CD4-positive, alpha-beta T cell (primary cell): ENCODE measurements at places on chromosomes 1 and 21.
A peak's percentile ranks its signal among the peaks of the same experiment; 100 is the strongest.

DNA sequence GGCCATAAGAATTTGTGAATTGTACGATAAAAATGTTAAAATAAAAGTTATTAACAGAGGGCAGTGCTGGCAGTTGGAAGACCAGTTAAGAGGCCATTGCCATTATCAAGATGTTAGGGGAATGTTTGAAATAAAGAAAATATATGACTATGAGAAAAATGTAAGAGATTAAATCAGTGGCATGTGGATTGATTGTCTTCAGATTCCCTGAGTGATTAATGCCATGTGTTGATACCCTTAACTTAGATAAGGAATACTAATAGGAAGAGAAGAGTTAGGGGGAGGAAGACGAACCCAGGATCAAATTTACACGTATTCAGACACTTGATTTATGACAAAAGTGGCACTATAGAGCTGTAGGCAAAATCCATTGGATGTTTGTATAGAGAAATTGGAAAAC lies 155.8 kb downstream of the PIK3R3 start:
- no peak for DNase-seq

DNA sequence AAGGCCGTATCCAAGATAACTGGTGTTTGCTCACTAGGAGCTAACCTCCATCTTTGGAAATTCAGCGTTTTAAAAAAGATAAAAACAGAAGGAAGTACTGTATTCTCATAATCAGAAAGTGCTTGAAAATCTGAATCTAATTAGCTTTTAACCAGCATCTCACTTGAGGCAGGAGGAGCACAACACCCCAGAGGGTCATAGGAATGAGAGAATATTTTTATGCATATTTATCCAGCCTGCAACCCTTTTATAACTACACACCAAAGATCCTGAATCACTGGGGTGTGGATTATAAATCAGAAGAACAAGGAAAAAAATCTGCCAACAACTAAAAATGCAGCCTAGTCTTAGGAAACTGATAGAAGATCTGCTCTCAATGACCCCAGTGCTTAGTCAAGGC lies 68.0 kb upstream of the PTCH2 start:
- no peak for DNase-seq

GRCh38 chr1:203649551-203649998 lies 22.9 kb downstream of the ATP2B4 start:
- no peak for DNase-seq

DNA sequence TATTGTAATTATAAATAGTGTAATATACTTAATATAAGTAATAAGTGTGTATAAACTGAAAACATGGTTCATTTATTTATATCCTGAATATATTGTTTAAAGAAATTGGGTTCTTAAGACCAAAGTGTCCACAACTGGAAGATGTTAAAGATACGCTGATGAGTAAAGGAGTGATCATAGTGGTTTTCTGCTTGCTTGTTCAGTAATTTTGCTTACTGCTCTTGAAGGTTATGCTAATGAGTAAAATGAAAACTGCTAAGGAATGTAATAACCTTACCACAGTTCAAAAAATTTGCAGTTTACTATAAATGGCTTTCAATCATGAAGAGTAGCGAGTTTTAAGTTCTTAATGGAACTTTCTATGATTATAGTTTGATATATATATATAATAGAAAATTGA lies 22.0 kb downstream of the DONSON start:
- no peak for DNase-seq

GRCh38 chr1:226111098-226111882 lies 48.8 kb downstream of the H3-3A start:
- no peak for DNase-seq

GRCh38 chr1:224786533-224787250 lies 142.8 kb upstream of the DNAH14 start:
- no peak for DNase-seq

DNA sequence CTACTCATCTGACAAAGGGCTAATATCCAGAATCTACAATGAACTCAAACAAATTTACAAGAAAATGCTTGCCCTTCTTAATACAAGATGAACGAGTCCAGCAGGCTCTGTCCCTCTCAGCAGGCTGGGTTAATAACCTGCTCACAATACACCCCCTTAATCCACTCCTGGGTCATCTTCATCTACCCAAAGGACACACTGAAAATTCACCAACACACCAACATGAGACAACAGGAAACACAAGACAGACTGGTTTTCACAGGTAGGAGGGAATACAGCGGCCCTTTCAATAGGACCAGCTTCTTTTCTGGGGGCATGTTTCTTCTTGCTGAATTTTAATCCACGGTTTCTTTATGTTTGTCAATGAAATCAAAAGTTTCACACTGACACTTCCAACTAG lies 44.6 kb downstream of the SUSD4 start:
- DNase-seq = no peak

- DNase-seq = peak; percentile 55
Observed at GRCh38 chr1:116770625-116771024, 16.4 kb downstream of the CD2 start.

- DNase-seq = no peak
Observed at GRCh38 chr1:61012341-61012761, 70.0 kb upstream of the NFIA start.

DNA sequence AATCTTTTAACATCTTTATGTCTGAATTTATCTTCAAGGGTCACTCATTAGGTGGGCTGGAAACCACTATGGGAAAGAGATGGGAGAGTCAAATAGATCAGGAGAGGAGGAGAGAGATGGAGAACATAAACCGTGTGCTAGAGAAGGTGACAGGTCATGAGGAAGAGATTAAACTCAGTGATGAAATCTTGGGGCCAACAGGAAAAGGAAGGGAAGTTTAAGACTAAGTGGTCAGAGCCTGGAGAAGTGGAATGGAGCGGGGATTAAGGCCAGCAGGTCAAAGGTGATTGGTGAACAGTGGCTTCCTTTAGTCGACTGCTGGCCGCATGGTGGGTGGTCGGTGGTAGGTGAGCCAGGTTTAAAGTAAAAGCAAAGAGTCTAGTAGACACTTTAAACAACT lies 169.3 kb upstream of the IVNS1ABP start:
- DNase-seq = no peak

DNA sequence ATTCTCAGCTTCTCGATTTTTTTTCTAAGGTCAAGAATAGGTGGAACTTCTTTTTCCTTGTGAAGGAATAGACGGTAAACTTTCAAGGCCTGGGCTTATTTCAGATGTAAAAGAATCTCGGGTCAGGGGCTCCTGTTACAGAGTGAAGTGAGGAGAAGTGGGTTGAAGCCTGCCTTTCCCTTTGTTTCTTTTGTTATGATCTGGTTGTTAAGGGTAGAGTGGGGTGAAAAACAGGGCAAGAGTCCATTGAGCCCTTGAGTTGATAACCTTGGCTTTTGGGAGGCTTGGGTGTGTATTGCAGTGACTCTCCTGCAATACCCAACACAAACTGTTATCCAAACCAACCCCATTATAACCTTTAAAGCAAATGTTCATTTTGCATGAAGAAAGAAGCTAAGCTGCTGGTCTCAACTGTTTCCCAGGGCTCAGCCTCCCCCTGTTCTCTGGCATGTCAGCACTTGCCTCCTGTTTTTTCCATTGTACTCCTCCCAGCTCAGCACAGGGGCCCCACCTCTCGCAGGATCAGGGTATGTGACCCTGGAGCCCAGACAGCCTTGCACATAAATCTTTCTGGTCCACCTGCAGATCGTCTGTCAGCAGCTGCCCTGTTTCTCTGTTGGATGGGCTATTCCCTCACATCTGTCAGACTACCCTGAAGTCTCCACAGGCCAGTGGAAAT lies 102.4 kb downstream of the CACHD1 start:
- DNase-seq = no peak

DNA sequence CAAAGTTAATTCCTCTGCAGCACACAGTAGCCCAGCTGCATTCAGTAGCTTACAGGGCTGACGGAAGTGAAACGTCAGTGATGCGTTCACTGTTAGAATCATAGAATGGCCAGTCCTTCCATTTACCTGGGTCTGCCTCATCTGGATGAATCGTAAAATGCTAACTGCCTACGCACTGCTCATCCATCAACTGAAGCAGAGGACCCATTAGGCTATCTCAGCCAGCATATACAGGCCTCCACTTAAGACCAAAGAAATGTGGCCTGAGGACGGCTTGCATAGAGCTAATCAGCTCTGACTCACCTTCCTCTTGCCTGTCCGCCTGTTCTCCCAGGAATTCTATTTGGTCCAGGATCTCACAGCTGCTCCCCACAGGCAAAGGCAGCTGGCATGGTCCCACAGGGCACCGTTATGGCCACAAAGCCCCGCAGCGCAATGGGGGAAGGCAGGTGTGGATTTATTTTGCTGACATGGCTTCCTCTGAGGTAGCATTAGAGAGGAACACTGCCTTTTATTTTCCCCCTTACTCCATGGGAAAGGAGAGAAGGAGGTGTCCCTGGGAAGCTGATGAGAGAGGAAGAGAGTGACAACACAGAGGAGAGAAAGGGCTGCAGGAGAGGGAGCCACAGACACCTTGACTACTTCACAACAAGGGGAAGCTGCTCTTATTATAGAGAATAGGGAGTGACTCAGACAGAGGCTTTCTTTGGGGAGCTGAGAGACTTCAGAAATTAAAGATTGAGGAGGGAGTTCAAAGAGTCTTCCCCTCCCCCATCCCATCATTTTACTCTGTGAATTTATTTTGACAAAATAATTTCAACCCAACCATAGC lies 177.6 kb downstream of the HHIPL2 start:
- DNase-seq = no peak

DNA sequence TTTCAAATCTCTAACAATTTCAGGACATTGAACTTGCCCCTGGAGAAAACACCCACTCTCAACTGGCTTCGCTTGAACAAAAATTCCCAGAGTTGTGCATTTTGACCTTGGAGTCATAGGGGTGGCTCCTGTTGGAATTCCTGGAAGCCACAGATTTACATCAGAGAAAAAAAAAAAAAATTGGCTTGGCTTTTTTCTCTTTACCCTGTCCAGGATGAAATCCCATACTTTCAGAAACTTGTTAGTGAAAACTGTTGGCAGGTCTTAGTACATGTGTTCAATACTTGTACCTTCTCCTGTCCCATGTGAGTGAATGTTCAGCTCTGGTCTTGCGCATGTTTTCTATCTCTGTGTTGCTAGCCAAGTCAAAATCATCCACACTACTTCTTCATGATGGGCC lies 228.8 kb downstream of the TGFB2 start:
- DNase-seq = no peak

DNA sequence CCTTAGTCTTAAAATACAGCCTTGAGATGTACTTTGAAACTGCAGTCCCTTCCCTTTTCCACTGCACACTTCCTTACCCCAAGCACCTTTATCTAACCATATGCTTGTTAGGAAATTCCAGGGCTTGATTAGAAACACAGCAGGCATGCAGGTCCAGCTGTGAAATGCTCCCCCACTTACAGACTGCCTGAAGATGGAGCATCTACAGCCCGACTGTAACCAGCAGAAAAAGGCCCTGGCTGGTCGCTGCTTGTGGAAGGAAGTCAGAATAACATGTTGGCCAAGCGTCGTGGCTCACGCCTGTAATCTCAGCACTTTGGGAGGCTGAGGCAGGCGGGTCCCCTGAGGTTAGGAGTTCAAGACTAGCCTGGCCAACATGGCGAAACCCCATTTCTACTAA lies 37.2 kb downstream of the VN1R5 start:
- no peak for DNase-seq
